ENCODE measurements at places on chromosomes 7 and 10.
A peak's percentile ranks its signal among the peaks of the same experiment; 100 is the strongest.

- DNase-seq, result no peak
Measured at GRCh38 chr7:8184221-8184620, 77.7 kb downstream of the ICA1 start.

- no peak for DNase-seq
Measured at GRCh38 chr10:114684822-114685209, 26.7 kb upstream of the ABLIM1 start.

GRCh38 chr7:43942250-43942649 is 16.0 kb downstream of the UBE2D4 start:
- no peak for DNase-seq

DNA sequence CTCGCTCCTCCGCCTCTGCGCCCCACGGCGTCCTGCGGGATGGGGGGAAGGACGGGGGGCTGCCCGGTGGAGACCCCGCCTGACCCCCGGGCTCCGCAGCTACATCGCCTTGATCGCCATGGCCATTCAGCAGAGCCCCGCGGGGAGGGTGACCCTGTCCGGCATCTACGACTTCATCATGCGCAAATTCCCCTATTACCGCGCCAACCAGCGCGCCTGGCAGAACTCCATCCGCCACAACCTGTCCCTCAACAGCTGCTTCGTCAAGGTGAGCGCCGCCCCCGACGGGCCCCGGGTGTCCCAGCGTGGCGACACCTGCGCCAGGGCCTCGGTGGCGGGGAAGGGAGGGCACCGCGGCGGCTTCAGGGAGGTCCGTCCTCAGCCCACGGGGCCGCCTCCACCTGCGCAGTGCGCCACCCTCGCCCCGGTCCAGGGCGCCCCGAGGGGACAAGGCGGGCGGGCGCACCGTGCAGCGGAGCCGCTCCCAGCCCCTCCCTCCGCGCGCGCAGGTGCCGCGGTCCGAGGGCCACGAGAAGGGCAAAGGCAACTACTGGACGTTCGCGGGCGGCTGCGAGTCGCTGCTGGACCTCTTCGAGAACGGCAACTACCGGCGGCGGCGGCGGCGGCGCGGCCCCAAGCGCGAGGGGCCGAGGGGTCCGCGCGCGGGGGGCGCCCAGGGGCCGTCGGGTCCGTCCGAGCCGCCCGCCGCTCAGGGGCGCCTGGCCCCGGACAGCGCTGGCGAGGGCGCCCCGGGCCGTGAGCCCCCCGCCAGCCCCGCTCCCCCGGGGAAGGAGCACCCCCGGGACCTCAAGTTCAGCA is 793 bp downstream of the FOXL3 start:
- DNase-seq, result no peak

DNA sequence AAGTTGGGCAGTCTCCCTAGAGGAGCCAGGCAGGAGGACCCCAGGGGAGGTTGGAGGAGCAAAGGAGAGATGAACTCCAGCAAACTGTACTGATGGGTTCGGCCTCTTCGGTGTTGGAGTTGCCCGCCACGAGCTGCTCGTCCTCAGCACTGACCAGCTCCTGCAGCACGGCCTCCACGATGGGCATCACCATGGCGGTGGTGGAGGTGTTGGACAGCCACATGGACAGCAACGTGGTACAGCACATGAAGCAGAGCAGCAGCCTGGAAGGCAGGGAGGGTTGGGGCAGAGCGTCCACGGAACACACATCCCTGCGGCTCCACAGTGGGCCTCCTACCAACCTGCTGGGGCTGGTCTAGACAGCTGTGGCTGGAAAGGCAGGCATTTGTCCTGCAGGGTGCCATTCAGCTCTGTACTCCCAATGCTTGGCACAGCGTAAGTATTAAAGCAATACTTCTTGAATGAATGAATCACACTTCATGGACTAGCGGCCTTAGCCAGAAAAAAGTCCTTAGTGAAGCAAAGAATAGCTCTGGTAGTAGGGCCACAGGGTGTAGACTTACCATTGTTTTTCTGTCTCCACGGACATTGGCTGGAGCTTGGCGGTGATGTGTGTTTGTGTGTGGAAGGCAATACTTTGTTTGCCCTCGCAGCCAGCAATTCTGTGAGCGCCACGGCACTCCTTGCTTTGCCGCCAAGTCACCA is 21.8 kb downstream of the SLC13A4 start:
- no peak for DNase-seq

- DNase-seq, result no peak
Measured at GRCh38 chr7:112110175-112110574, 96.0 kb downstream of the DOCK4 start.

GRCh38 chr7:81277691-81278090 is 358.8 kb upstream of the SEMA3C start:
- DNase-seq, result no peak

- no peak for DNase-seq
Measured at GRCh38 chr7:103809229-103809994, 180.0 kb downstream of the RELN start.

DNA sequence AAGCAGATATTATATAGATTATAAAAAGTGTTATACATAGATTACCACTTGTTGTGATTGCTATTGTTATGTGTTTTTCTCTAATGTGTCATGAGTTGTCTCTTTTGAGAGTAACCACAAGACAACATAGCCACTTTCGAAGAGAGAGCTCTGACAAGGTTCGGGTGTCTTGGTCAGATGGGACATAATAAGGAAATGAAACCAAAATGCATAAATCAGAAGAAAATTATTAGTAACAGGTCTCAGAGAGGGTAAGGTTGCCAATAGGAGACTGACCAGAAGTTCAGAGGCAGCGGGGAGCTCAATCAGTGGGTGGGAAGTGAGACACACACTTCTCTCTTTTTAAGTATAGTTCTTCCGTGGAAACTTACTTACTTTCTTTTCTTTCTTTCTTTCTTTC is 639.2 kb upstream of the POT1 start:
- no peak for DNase-seq

DNA sequence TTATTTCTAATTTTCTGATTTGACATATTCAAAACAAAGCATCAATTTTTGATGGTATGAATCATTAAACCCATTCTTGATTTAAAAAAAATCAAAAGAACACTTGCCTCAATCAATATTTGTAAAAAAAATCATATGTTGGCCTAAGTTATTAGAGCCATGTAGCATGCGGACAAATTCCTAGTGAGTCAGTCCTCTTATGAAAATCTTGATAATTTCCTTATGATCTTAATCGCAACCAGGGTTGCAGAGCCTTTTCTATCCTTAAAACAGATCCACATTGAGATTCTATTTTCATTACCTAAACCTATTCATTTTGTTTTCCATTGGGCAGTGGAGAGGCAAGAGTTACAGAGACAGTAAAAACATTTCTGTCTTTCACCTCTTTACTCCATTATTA is 203.2 kb downstream of the ARL4A start:
- no peak for DNase-seq

DNA sequence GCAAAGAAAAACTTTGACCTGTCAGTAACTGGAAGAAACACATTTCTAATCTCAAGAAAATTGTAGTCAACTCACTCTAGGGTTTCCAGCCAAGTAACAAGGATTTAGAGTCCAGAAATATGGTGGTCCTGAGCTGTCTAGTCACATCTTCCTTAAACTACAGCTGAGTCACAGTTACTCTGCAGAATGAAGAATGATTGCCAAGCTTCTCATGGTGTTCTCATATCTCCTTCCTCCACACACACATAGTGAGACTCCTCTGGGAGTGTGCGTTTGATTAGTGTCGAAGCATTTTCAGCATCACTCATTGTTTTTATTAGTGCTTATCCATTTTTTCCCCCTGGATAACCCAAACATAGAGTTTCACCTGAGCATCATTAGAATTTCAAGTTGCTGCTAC is 93.1 kb upstream of the CXCL12 start:
- no peak for DNase-seq

DNA sequence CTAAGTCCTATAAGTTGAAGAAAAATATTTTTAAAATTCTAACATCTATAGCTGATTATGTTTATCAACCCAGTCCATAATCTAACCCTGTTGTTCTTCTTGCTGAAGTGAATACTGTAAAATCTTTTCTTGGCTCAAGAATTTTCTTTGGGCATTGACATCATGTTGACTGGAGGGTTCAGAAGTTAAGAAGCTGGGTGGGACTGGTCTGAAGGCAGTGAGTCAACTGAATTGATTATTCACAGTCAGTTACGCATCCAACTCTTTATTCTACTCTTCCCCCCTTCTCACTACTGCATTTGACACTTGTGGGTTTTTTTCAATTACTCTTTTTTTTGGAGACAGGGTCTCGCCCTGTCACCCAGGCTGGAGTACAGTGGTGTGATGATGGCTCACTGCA is 31.0 kb downstream of the DENND2A start:
- no peak for DNase-seq

- no peak for DNase-seq
Measured at GRCh38 chr7:155234158-155234492, 63.6 kb upstream of the INSIG1 start.

GRCh38 chr7:125391921-125392320 is 462.3 kb upstream of the POT1 start:
- DNase-seq, result no peak

GRCh38 chr7:5574770-5575269 is 151.2 kb upstream of the TNRC18 start:
- no peak for DNase-seq

- no peak for DNase-seq
Measured at GRCh38 chr7:113289140-113289740, 170.9 kb upstream of the SMIM30 start.

DNA sequence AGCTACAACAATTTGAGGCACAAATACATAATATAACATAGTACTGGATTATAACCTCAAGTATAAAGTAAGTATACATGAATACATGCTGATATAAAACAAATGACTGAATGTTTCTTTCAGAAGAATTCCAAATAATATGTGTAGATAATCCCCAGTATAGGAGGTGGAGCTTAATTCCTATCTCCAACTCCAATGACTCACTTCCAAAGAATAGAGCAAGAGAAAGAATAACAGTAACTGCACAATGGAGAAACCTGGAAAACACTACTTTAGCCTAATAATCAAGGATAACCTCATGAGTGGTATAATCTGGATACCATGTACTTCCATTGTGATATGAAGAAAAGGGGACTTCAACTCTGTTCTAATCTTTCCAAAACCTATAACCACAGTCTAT is 13.7 kb upstream of the SEMA3C start:
- no peak for DNase-seq

DNA sequence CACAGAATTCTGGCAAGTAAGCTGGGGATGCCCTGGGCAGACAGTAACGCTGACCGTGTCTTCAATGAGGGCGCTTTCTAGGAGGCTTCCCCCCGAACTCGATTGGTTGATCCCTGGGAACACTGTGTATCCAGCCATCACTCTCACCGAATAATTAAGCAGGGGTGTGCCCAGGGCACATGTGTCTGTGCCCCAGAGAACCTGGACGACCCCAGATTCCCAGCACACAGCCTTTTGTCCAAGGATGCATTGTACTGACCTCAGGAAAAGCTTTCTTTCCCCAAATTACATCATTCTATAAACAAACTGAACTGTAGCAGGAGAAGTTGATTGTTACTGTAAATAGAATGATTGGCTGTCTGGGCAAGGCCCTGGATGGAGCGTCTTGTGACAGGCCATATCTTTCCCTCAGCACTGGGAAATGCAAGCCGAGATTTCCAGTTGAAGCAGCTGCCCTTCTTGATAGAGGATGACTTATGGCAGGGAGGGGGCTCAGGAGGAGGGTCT is 6.6 kb upstream of the DEPP1 start:
- DNase-seq, result no peak

GRCh38 chr10:43390759-43391158 is 18.2 kb downstream of the HNRNPF start:
- DNase-seq, result peak; percentile 35

DNA sequence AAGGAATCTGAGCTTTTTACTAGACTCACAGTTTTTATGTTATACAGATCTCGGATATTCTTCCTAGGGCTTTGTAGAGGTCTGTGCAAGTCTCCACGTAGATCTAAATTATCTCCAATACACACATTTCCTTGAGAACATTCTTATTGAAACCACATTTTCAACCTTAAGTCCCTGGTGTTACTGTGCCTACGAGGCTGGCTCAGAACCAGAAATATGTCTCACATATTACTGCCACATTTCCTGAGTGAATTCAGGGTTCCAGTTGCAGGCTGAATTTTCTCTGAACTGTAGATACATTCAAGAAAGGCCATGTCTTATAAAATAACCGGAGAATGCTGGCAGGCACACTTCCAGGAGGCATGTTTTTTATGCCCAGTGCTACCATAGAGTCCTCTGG is 46.5 kb downstream of the INHBA start:
- DNase-seq, result no peak

- no peak for DNase-seq
Measured at GRCh38 chr10:43084812-43085211, 7.9 kb downstream of the RET start.

GRCh38 chr7:86499986-86500385 is 143.7 kb upstream of the GRM3 start:
- DNase-seq, result no peak

- no peak for DNase-seq
Measured at GRCh38 chr7:19128856-19129255, 11.4 kb upstream of the TWIST1 start.

DNA sequence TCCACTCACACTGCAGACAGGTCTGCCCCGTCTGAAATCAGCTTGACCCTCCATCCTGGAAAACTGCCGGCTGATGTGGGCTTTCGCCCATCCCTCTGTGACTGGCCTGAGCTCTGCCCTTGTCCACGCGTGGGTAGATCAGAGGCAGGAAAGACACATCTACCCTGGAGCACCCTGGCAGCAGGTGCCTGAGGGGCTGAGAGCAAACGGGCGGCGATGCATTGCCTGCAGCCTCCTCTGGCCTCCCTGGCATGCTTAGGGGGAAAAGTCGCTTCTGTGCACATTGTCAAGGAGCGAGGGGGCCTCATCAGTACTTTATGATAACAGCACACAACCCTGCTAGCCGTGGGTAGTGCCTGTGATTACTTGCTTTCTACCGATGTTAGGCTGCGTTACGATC is 109.4 kb downstream of the ADARB2 start:
- no peak for DNase-seq

- DNase-seq, result no peak
Measured at GRCh38 chr10:132516771-132517725, 20.5 kb upstream of the INPP5A start.

DNA sequence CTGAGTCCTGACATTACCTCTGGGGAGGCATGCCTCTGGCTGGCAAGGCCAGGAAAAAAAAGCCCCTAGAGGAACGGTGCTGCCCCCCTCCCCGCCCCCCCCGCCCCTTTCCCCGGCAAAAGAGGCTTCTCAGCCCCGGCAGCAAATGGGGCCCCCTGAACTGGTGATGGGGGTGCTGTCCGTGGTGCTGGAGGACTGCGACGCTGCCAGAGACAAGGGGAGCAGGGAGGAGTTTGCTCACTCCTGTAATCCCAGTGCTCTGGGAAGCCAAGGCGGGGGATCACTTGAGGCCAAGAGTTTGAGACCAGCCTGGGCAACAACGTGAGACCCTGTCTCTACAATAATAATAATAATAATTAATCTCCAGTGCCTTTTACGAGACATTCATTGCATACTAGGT is 23.7 kb downstream of the SRRM3 start:
- DNase-seq, result no peak

- DNase-seq, result no peak
Measured at GRCh38 chr10:111824128-111824527, 359.4 kb downstream of the GPAM start.

GRCh38 chr7:120272261-120272660 is 714 bp upstream of the KCND2 start:
- DNase-seq, result no peak

All from T-helper 2 cell (primary cell).